ENCODE measurements at places on chromosomes 7 and 10.

GRCh38 chr10:92291921-92292845 is 1.2 kb downstream of the MARCHF5 start:
- peak; percentile 52 for DNase-seq

DNA sequence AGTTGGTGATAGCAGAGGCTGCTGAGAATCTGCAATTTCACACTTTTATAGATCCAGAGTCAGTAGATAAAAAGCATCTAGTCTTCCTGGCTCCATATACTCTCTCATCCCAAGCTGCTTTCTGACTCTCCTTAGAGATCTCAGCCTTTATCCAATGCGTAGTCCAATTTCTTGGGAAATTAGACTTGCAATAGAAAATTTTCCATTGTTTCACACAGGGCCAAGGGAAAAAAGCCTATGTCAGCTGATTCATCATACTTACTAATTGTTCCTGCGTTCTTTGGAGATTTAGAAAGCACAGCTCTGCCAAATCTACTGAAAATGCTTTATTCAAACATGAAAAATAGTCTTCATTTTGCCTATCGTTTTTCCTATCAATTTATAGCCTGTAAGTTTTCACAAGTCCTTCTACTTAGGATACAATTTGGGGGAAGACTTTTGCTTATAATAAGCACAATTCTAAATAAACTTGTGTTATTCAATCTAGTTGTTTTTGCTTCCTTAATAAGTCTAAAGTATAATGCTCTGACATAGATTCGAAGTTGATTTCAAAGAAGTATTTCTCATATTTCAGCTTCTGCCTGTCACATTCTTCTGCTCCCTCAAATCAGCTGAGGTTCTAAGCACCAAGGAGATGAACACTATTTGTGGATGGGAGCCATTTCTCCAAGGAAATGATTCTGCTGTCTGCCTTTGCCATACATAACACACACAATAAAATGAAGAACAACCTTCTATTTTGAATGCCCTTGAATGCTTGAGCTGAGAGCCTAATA is 165.4 kb downstream of the ADAM12 start:
- no peak for DNase-seq

GRCh38 chr7:144110272-144110671 is 889 bp downstream of the OR2A2 start:
- DNase-seq = no peak

DNA sequence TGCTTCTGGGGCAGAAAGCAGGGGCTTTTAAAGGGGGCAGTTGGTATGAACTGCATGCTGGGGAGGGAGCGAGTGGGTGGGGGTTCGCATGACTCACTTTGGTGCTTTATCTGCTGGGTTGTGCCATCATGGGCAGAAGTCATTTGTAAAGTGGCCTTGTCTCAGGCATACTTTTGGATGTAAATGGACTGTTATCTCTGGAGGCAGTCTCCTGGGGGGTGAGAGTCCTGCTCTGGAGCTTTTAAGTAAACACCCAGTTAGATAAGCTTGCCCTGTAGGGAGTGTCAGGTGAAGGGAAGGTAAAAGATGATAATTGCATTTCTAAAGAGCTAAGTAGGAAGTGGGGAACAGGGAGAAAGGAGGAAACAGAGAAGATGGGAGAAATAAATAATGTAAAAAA is 1.6 kb upstream of the GSTO1 start:
- DNase-seq = no peak

- DNase-seq = peak; percentile 85
Observed at GRCh38 chr7:155962191-155962967, 150.1 kb upstream of the SHH start.

- DNase-seq = no peak
Observed at GRCh38 chr10:124279882-124280281, 138.8 kb downstream of the OAT start.

DNA sequence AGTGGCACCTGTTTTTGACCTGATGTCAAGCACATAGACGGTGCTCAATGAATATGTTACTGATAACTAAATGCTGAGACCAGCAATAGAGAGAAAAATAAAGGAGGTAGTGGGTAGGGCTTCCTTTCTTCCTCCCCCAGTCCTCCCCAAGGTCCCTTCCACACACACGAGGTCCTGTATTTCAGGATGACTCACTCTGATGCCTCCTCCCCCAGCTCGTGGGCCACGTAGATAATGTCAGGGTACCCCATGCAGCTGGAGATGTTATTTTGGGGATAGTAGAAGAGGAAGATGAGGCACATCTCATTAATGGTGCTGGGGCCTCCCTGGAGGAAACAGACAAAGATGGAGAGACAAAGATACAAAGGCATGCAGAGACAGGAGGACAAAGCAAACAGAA is 17.3 kb downstream of the PRSS58 start:
- DNase-seq = no peak

Data from brain microvascular endothelial cell (primary cell).